ENCODE measurements at places on chromosomes 1 and 21.
A peak's percentile ranks its signal among the peaks of the same experiment; 100 is the strongest.

- no peak for DNase-seq
Observed at GRCh38 chr21:35593000-35593502, 467.3 kb downstream of the SETD4 start.

- no peak for DNase-seq
Observed at GRCh38 chr1:226882631-226883409, 12.4 kb downstream of the PSEN2 start.

DNA sequence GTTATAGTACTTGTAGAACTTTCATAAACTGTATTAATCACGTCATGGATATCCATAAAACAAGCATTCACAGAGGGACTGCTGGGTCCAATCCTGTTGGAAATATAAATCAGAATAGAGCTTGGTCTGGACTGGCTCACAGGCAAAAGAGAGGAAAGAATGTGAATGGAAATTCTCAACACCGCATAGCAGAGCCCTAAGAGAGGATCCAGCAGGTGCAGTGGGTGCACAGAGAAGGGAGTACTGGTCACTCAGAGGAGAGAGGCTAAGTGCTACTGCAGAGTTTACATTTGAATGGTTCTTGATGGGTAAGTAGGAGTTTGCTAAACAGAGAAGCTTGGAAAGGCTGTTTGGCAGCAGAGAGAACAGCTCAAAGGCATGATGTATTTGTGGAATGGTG, 231.7 kb downstream of the PAPPA2 start:
- DNase-seq: no peak

GRCh38 chr1:97976801-97977200, 56.0 kb upstream of the DPYD start:
- DNase-seq: no peak

DNA sequence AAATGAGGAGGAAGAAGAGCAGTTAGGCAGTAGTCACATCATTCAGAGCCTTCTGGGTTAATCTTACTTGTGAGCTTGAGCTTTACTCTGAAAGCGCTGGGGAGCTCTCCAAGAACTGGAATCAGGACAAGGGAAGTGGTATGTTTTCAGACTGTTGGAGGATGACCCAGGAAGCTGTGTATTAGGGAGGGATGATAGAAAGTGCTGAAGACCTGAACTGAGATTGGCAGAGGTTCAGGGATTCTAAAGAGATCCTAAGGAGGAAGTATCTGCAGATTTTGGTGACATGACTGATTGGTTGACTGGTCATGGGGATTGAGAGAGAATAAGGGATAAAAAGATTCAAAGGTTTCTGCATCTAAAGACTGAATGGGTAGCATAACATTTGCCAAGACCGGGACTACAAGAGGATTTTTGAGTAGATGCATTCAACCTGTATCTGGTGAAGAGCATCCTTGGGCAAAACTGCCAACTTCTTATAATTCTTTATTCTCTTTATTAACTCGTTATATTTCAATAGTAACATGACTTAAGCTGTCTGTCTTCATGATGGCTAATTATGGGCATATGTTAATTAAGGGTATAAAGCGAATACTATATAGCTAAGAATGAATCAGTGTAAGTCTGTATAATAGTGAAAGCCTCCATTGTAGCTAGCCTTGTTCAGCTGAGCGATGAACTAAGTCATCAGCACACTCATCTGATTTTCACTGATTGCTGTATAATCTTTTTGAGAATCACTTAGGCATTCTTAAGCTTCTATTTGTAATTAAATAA, 41.8 kb downstream of the XCL1 start:
- no peak for DNase-seq

GRCh38 chr1:1755426-1755825, 22.8 kb downstream of the NADK start:
- no peak for DNase-seq

GRCh38 chr21:45969921-45970673, 11.5 kb upstream of the COL6A1 start:
- no peak for DNase-seq

DNA sequence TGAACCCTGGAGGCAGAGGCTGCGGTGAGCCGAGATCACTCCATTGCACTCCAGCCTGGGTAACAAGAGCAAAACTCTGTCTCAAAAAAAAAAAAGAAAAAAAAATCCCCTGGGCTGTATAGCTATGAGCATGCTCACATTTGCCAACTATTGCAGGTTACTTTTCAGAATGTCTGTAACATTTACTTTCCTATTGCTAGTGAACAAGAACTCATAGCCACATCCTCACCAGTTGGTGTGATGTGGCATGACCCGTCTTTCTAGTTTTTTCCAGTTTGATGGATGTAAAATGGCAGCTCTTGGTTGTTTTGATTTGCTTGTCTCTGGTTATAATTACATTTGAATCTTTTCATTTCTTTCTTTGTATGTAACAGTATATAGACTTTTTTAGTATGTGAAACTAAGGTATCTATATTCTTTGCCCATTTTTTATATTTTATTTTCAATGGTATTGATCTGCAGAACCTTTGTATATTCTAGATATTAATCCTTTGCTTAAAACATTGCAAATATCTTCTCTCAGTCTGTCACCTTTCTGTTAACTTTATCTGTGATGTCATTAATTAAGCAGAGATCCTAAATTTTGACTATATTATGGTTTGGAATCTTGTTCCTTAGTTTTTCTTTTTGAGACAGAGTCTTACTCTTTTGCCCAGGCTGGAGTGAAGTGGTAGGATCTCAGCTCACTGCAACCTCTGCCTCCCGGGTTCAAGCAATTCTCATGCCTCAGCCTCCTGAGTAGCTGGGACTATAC, 11.6 kb downstream of the MED18 start:
- no peak for DNase-seq

- peak; percentile 65 for DNase-seq
Observed at GRCh38 chr1:199243423-199244061, 604.7 kb downstream of the PTPRC start.

DNA sequence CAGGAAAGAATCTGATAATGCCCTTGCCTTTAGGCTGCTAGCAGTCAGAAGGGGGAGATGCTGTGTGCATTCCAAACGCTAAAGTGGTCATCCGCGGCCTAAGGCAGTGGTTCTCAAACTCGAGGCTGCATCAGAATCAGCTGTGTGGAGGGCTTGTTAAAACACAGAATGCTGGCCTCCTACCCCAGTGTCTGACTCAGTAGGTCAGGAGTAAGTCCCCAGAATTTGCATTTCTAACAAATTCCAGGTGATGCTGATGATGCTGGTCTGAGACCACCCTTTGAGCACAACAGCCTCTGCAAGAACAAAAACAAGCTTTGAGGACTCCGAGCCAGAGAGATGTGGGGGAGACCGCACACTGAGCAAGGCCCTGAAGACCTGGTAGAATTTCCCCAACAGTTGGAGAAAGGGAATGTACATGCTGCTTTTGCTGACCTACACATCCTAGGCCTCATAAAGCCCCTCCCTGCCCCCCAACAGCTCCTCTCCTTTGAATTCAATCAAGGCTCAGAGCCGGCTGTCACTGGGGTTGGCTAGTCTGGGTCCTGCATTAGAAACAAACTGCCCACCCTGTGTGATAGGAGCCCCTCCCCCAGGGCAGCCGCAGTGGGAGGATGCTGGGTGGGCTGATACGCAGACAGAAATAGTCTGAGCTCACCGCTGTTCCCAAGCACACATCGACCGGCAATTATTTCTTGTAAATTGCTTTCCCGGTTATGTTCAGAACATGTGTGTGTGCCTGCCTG, 27.1 kb downstream of the SHISAL2A start:
- no peak for DNase-seq

- DNase-seq: no peak
Observed at GRCh38 chr1:17514776-17515175, 24.7 kb upstream of the ARHGEF10L start.

GRCh38 chr1:114346480-114347029, 164.4 kb downstream of the TRIM33 start:
- DNase-seq: peak; percentile 98

DNA sequence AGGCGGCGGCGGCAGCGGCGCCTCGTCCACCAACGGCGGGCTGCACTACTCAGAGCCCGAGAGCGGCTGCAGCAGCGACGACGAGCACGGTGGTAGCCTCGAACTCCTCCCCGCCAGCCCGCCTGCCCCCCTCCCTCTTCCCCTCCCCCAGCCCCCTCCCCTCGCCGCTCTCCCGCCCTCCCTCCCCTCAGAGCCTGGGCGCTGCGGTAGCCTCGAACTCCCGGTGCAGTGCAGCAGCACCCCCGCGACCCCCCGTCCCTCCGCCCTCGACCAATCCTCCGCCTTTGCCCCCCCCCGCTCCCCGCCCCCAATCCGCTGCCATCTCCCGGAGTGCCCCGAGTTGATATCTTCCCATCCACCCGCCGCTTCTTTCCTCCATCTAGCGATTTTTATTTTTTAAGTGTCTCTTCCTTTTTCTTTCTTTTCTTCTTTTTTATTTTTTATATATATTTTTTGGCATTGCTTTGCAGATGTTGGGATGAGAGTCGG, 516 bp downstream of the RCOR3 start:
- DNase-seq: no peak

- no peak for DNase-seq
Observed at GRCh38 chr1:197451381-197451780, 183.3 kb downstream of the CRB1 start.

- DNase-seq: no peak
Observed at GRCh38 chr21:34736116-34736874, 67.5 kb downstream of the CLIC6 start.

GRCh38 chr21:36463991-36464390, 15.9 kb downstream of the CLDN14 start:
- DNase-seq: no peak

DNA sequence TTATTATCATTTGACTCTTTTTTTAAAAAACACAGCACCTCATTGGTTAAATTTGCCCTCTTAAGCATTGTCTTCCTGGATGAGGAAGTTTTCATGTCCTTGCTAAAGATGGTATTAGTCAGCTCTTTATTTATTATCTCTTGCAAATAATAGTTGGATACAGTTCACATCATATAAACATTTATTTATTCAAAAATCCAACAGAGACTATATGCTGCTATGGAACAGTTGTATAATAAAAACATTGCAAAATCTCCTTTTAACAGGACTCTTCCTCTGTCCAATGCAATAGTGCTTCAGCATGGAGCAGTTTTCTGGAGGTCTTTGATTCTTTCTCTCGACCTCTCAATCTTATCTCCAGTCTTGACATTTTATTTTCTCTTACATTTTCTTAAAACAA, 49.5 kb upstream of the VCAM1 start:
- no peak for DNase-seq

DNA sequence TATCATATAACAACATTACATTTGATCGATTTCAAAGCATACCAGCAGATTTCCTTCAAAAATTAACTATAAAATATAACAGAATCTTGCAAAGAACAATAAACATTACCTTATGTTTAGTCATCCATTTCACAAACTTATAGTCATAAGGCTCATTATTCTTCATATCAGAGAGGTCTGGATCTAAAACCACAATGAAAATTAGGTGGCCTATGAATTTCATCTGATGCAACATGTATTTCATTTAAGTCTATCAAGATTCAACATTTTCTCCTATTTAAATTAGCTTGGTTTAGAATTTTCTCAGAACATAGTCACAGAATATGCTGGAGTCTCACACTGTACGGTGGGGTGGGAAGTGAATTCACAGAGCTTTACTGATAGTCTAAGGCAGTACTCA, 49.2 kb downstream of the KYAT3 start:
- DNase-seq: no peak

DNA sequence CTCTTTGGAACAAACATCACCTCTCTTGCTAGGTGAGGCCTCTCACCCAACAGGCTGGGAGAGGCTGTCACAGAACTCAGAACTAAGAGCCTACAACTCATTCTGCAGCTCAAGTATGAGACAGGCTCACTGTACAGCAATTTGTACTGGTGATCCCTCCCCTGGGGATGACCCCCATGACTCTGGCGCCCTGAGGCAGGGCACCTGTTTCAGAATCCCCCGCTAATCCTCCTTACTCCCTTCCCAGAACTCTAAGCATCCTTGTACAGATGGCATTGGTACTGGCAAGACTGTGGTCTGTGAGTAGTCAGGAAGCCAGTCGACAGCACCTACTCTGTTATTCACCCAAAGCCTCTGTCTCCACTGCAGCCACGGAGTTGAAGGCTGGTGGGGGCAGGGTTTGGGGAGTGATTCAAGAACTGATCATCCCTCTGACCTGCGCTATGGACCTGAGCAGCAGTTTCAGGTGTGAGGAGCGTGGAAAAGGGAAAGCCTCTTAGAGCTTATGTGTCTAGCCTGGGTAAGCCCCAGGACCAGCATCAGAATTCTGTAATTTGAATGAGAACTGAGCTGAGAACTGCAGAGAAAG, 655.5 kb downstream of the KIF26B start:
- DNase-seq: no peak

- no peak for DNase-seq
Observed at GRCh38 chr1:116762781-116763115, 8.5 kb downstream of the CD2 start.

- no peak for DNase-seq
Observed at GRCh38 chr1:244106837-244107493, 55.9 kb downstream of the ZBTB18 start.

- DNase-seq: no peak
Observed at GRCh38 chr1:94050254-94050653, 70.7 kb downstream of the ABCA4 start.

GRCh38 chr1:222084996-222085395, 343.1 kb upstream of the DUSP10 start:
- no peak for DNase-seq

GRCh38 chr1:87243573-87243972, 85.1 kb upstream of the LMO4 start:
- no peak for DNase-seq

DNA sequence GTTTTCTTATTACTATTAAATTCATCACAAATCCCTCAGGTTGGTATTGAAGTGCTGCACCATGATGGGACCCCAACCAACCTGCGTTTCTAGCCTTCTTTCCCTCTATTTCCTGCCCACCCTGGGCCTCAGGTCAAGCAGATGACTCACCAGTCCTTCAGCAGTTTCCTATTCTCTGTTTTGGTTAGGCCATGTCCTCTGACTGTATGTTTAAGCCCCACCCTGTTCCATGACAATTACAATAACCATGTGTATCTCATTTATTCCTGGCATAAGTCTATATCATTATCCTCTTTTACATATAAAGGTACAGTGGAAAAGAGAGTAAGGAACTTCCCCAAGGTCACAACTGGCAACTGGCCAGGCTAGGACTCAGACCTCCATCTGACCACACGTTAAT, 5.3 kb upstream of the FAM78B start:
- DNase-seq: no peak

GRCh38 chr1:89815611-89816010, 5.2 kb upstream of the LRRC8D start:
- no peak for DNase-seq

Measured in activated CD8-positive, alpha-beta memory T cell treated with anti-CD3 and anti-CD28 coated beads, Interleukin-2, amount 50 U/mL, for 4 hours (primary cell).